GM23248 (cell line): ENCODE measurements at places on chromosomes 11 and 22. TPM values are rescaled to one million over a fixed set of nuclear protein-coding genes. Genes with fewer than 3 reads are reported as not detected.

GRCh38 chr11:118054712-118055640 lies 21.9 kb upstream of the TMPRSS4 start:
- DNase-seq: no peak

GRCh38 chr11:4704790-4705334 lies 278 bp downstream of the MMP26 start:
- DNase-seq: no peak

GRCh38 chr11:116698080-116698479 lies 74.7 kb downstream of the BUD13 start:
- DNase-seq: no peak

- no peak for DNase-seq
These were observed 17.5 kb upstream of the TMEM184B start for GRCh38 chr22:38290347-38290746.

GRCh38 chr22:44204739-44205515 lies 24.2 kb downstream of the PARVG start:
- DNase-seq: no peak

DNA sequence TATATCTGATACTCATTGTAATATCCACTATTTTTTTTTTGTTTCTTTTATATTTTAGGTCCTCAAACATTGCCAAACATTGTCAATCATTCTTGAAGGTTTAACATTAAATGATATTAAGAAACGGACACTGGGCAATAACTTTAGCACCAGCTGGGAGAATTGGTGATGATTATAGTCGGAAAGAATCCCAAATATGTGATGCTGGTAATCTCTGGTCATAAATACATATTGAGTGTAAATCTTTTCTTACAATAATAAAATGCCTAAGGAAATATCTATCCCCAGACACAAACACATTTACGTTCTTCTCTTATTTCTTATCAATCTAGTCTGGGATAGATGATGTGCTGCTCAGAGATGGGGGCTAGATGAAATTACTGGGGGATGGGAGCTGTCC lies 25.2 kb downstream of the OR51E2 start:
- no peak for DNase-seq

GRCh38 chr11:2259466-2259830 lies 10.9 kb downstream of the ASCL2 start:
- no peak for DNase-seq

DNA sequence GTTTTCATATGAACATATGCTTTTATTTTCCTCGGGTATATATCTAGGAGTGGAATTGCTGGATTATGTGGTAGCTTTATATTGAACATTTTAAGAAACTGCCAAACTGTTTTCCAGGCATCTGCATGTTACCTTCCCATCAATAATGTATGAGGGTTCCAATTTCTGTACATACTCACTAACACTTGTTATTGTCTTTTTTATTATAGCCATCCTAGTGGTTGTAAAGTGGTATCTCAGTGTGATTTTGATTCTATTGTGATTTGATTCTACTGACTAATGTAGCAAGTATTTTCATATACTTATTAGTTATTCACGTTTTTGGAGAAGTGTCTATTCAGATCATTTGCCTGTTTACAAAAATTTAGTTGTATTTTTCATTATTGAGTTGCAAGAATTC lies 2.0 kb downstream of the ANO5 start:
- DNase-seq: no peak

GRCh38 chr11:124535552-124536232 lies 7.8 kb downstream of the OR8B12 start:
- no peak for DNase-seq

- DNase-seq: no peak
These were observed 37.1 kb downstream of the SIK2 start for GRCh38 chr11:111639226-111639925.

DNA sequence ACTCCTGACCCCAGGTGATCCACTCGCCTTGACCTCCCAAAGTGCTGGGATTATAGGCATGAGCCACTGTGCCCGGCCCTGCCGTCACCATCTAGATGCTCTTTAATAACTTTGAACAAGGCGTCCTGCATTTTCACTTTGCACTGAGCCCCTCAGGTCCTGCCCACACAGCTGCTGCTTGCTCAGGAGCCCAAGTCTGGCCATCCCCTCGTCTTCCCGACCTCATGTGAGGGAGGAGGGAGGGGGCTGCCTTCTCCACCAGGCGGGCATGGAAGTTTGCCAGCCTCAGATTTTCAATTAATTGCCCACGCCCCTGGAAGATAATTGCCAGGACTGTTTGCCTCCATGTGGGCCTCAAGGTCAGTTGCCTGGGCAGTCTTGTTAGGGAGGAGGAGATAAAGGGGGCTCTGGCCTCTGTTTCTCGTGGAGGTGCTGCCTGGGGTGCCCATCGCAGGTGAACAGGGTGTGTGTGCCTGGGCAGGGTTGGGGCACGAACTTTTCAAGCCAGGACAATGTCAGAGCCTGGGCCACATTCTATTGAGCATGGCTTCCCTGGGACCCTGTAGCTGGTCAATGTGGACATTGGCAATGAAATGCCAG lies 27.9 kb upstream of the MYEOV start:
- DNase-seq: no peak

DNA sequence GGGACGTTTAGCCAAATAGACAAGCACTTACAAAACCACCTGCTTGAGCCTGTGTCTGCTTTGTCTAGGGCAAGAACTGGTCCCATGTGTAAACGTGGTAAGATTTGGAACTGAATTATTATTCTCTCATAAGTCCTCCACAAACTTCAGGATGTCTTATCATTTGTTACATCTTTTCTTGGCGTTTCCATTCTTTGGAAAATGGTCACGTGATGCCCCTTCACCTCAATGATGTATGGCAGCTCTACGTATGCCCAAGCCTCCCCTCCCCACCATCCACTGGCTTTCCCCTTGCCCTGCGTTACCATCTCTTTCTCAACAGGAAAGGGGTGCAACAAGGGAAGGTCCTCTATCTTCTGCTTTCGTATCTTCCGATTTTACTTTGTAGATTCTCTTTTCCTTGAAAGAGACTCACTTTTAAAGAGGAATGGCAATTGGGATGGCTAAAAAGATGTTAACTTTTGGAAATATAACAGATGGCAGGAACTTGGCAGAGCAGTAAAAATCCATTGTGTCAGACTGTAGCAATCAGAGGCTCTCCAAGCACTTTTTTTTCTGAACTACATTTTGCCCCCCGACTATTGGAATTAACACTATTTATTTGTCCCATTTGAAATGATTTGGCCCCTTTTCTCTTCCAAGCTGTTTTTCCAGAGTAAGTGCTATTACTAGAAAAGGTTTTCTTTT lies 117.6 kb downstream of the FAT3 start:
- DNase-seq: no peak

- DNase-seq: peak; percentile 7
These were observed 277.5 kb downstream of the CTTN start for GRCh38 chr11:70675697-70676374.

GRCh38 chr11:72223615-72224563 lies 678 bp upstream of the INPPL1 start:
- DNase-seq: peak; percentile 83

GRCh38 chr11:118274186-118274585 lies 10.1 kb upstream of the MPZL2 start:
- DNase-seq: no peak

DNA sequence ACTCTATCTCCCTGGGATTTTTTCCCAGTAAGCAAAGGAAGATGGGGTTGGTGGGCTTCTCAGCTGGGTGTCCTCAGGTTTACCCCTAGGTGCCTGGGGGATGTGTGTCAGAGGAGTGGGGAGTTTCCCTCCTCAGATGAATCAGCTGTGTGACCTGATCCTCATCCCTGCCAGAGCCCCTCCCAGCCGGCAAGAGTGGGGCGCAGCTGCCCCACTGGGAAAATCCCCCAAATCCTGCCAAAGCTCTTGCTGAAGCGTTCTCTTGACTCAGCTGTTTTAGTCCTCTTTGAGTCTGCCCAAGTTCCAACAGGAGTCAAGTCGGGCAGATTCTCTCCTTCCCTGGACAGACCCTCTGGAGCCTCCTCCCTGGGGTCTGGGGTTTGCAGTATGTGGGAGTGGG lies 6.0 kb downstream of the C11orf68 start:
- DNase-seq: peak; percentile 88

DNA sequence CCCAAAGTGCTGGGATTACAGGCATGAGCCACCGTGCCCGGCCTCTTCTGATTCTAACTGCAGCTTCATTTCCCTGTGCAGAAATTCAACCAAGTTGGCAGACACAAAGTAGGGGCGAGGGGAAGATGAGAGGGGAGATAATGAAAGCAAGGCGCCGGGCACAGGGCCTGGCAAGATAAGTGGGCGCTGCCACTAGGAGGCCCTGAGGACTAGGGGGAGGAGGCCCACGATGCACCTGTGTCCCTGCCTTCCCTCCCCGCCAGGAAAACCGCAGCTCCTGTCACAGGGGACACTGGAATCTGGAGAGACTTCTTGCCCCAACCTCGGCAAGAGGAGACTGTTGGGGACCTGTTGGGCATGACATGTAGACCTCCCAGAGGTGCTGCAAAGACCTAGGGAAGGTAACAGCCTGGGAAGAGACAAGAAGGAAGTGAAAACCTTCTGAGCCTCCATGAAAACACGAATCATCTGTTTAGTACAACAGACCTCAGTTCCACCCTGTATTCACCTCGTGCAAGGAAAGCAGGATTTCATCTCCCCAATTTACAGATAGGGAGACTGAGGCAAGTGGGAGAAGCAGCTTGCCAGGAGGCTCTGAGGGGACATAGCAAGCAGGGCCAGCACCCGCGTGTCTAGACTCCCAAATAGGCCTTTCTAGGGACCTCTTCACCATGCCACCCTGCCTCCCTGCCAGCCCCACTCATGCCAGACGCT lies 3.1 kb upstream of the LGALS1 start:
- DNase-seq: no peak

DNA sequence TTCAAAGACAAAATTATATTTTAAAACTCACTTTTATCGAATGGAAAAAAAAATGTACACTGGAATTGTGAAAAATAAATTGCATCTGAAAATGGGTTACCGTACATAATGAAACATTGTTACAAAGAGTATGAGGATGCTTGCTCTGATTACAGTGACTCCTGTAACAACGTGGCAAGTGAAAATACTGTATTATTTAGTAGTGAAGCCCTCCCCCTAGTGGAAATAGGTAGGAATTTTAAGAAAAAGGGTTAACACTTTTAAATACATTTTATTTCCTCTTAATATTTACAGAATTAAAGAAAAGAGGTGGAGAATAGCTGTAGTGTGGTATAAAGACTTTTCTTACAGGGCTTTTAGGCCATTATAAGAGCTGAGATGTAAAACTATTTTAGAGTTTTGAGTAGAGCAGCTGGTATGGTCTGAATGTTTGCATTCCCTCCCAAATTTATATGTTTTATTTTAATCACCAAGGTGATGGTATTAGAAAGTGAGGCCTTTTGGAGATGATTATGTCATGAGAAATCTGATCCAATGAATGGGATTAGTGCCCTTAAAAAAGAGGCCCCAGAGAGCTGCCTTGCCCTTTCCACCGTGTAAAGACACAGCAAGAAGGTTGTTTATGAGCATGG lies 25.2 kb downstream of the FAM76B start:
- peak; percentile 84 for DNase-seq

- peak; percentile 78 for DNase-seq
These were observed 12.1 kb downstream of the PLAAT5 start for GRCh38 chr11:63478896-63479295.

GRCh38 chr11:87002918-87003317 lies 34.8 kb upstream of the TMEM135 start:
- DNase-seq: no peak

DNA sequence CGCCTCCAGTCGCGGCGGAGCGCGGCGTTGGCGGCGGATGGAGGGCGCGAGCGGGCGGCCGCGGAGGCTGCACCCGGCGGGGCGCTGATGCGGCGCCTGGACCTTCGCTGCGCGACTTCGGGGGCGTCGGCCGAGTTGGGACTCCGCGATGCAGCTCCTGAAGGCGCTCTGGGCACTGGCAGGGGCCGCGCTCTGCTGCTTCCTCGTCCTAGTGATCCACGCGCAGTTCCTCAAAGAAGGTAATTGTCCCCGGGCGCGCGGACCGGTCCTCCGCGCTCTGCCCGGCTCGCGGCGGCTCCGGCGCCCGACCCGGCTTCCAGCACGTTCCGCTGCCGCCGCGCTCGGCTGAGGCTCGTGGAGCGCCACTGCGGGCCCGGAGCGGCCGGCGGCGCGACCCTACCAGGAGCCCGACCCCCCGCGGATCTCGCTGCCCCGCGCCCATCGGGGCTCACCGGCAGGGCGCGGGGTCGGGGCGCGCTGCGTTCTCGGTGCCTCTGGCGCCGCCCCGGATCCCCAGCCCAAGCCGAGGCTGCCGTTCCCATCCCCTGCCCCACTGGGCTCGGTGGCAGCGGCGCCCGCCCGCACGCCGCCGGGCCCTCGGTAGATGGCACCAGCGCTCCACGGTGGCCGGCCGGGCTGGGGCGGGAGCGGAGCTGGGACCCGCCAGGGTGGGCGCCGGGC lies 1251.2 kb downstream of the BRD1 start:
- peak; percentile 23 for DNase-seq

GRCh38 chr11:15920856-15921629 lies 435.3 kb downstream of the SOX6 start:
- no peak for DNase-seq

GRCh38 chr22:43435851-43436811 lies 24.3 kb downstream of the MPPED1 start:
- no peak for DNase-seq

The HOATZ gene
- not detected in 2 replicates for total RNA-seq

The TMEM121B gene
- total RNA-seq: 0.11 TPM in 1 of 2 replicates, not detected in the other

The PRAME gene
- not detected in 2 replicates for total RNA-seq

The KCNK4 gene
- not detected in 2 replicates for total RNA-seq

The ALG9 gene
- total RNA-seq: 36.3 and 42.4 TPM in 2 replicates

The SPI1 gene
- total RNA-seq: not detected in 2 replicates

The SOX10 gene
- not detected in 2 replicates for total RNA-seq

The MAML2 gene
- total RNA-seq: 22.1 and 23.7 TPM in 2 replicates

The SELENOH gene
- total RNA-seq: 96.6 and 123 TPM in 2 replicates

The PGAP2 gene
- total RNA-seq: 10.1 and 19.0 TPM in 2 replicates
